ENCODE measurements at places on chromosomes 5 and 9.

DNA sequence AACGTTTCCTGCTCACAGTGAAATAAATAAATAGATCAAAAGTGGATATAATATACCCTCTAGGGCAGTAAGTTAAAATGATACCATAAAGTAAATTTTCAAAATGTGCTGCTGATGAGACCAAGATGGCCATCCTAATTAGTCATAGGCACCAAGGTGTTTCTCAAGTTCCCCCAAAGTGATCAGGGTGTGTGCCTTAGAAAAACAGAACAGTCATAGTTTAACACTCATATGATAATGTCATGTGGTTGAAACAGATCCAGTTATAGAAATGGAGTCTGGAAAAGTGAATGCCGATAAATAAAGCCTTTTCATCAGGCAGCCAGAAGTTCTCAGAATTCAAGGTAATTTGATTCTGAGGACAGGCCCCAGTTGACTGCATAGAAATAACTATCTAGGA, 161.5 kb upstream of the CDKN2B start:
- DNase-seq, result peak; percentile 12

- no peak for DNase-seq
Measured at GRCh38 chr9:13027879-13028278, 251.6 kb downstream of the MPDZ start.

GRCh38 chr5:132265336-132266030, 8.0 kb downstream of the PDLIM4 start:
- DNase-seq, result no peak

- no peak for DNase-seq
Measured at GRCh38 chr5:76831110-76831452, 12.3 kb downstream of the F2RL1 start.

- DNase-seq, result no peak
Measured at GRCh38 chr5:154163327-154164248, 26.9 kb upstream of the GALNT10 start.

- no peak for DNase-seq
Measured at GRCh38 chr9:100287186-100287585, 65.6 kb downstream of the TEX10 start.

DNA sequence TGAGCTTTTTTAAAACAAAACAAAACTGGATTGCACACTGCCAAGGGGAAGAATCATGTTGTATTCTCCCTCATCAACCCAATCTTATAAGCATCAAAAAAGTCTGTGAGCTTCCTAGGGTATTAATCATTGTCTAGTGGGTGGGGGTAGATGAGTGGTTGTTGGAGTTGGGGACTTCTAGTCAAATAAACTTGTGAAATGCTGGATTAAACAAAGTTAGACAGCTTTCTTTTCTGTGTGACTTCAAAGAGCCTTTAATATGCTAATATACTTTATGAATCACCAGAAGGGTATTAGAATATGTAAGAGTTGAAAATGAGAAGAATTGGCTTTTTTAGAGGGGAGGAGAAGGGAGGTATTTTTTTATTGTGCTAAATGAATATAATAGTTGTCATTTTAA, 87.7 kb downstream of the GALNT10 start:
- DNase-seq, result no peak

GRCh38 chr9:136544964-136545691, 720 bp downstream of the NOTCH1 start:
- peak; percentile 66 for DNase-seq

GRCh38 chr5:114118511-114118910, 243.4 kb upstream of the KCNN2 start:
- no peak for DNase-seq

GRCh38 chr9:136644593-136645351, 17.9 kb upstream of the EGFL7 start:
- DNase-seq, result peak; percentile 83

DNA sequence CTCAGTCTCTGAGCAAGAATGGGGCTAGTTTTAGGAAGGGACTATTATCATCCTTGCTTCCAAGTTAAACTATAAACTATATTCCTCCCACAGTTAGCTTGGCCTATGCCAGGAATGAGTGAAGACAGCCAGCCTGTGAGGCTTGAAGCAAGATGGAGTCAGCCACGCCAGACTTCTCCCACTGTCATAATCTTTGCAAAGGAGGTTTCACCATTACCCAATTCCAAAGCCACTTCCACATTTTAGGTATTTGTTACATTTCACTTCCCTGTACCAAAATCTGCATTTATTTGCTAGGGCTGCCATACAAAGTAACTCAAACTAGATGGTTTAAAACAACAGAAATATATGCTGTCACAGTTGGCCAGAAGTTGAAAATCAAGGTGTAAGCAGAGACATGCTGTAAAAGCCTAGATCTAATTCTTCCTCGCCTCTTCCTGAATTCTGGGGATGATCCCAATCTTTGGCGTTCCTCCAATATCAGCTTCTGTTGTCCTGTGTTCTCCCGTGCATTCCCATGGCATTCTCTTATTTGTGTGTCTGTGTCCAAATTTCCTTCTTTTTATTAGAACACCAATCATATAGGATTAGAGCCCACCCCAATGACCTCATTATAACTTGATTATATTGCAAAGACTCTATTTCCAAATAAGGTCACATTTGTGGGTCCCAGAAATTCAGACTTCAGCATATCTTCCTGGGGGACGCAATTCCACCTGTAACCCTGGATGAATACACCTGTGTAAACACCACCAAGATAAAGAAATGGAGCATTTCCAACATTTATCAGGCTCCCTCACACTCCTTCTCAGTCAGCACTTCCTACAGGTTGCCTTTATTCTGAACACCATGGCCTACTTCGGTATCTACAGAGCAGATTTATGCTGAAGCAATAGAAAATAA, 126.8 kb downstream of the GCNT1 start:
- no peak for DNase-seq

GRCh38 chr9:4904322-4905134, 80.5 kb upstream of the JAK2 start:
- no peak for DNase-seq

DNA sequence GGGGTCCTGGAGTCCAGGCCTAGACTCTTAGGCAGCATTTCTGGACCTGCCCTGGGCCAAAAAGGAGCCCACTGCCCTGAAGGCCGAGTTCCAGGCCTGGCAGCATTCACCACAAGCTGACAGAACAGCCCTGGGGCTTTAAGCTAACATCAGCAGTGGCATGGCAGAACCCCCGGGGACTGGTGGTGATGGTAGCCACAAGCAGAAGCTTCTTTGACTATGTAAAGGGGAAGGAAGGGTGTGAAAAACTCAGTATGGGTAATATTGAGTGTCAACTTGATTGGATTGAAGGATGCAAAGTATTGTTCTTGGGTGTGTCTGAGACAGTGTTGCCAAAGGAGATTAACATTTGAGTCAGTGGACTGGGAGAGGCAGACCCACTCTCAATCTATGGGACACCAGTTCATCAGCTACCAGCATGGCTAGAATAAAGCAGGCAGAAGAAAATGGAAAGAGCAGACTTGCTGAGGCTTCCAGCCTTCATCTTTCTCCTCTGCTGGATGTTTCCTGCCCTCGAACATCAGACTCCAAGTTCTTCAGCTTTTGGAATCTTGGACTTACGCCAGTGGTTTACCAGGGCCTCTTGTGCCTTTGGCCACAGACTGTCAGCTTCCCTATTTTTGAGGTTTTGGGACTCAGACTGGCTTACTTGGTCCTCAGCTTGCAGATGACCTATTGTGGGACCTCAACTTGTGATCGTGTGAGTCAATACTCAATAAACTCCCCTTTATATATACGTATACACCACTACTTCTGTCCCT, 661.0 kb upstream of the C9orf72 start:
- no peak for DNase-seq

GRCh38 chr9:75233011-75233410, 144.7 kb downstream of the OSTF1 start:
- DNase-seq, result no peak

DNA sequence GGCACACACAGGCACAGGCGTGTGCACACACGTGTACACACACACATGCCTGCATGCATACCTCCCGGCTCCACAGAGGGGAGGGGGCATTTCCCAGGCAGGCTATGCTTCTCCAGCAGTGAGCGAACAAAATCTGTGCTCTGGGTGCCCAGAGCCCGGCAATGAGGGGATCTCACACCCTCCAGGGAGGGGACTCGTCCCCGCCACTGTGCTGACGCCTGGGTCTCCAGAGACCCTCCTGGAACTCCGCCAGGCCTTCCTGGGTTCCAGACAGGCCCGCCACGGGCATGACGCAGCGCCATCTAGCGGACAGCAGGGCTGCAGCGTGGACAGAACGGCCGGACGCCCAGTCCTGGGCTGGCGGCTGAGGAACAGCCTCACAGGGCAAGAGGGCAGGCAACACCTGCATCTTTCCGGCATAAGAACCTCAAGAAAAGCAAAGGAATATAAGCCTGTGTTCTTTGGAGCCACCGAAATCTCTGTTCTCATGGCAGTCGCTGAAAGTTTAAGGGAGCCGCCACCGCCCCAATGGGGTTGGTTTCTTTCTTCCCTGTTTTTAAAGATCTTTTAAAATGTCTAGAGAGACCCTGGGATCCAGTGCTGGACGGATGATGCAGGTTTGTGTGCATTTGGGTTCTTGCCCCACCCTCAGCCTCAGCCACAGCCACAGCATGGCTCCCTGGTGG, 135.6 kb upstream of the PPP1R26 start:
- peak; percentile 61 for DNase-seq

- peak; percentile 79 for DNase-seq
Measured at GRCh38 chr5:88690409-88691229, 192.4 kb downstream of the MEF2C start.

GRCh38 chr5:143284002-143284401, 119.5 kb downstream of the NR3C1 start:
- DNase-seq, result no peak

DNA sequence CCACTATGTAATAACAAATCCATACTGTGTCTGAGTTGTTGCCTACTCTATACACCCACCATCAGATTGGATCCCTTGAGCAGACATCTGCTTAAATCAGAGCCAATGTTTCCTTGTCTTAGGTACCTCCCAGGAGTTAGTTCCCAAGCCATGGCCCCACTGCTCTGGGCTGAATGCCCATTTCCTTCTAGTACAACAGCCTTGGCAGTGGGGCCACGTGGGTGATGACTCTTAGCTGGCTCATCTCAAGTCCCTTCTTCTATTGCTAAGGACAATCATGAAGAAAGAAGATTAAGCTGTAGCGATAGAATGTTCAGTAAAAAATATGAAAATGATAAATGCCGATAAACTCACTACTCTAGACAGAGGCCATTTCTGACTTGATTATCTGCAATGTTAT, 16.6 kb downstream of the PTGR1 start:
- DNase-seq, result no peak

DNA sequence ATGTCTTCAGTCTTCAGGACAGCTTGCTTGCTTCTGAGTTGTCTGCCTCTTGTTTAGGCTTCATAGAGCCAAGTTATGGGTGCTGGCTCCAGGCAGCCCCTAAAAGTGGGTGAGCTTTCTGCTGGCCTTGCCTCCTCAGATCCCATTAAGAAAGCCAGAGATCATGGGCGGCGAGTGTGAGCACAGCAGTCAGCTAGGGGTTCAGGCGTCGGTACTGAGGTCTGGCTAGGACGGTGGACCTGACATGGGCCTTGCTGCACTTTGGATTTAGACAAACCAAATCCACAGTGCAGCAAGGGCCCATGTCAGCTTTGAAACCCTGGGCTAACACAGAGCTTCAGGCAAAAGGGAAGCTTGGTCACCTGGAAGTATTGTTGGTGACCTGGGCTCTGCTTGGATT, 17.6 kb downstream of the PSAT1 start:
- no peak for DNase-seq

GRCh38 chr5:72796001-72796400, 20.5 kb upstream of the TNPO1 start:
- DNase-seq, result no peak

DNA sequence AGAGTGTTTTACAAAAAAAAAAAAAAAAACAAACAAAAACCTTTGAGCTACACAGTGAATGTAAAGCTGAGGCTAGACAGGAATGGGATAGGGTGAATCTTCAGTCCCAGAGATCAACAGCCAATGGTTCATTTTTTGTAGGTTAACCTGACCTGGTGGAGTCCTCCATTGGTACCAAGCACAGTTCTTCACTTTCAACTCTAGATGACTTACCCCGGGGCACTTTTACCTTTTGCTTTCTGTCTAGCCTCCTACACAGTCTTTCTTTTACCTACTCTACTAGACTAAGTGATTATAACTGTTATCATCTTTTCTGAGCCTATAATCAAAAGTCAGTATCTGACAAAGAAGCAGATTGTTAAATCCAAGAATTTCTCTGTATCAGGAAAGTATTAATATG, 50.9 kb downstream of the ANXA2R start:
- no peak for DNase-seq

- no peak for DNase-seq
Measured at GRCh38 chr9:79057576-79057975, 514.2 kb upstream of the TLE4 start.

GRCh38 chr5:68067976-68068603, 147.5 kb upstream of the PIK3R1 start:
- no peak for DNase-seq

DNA sequence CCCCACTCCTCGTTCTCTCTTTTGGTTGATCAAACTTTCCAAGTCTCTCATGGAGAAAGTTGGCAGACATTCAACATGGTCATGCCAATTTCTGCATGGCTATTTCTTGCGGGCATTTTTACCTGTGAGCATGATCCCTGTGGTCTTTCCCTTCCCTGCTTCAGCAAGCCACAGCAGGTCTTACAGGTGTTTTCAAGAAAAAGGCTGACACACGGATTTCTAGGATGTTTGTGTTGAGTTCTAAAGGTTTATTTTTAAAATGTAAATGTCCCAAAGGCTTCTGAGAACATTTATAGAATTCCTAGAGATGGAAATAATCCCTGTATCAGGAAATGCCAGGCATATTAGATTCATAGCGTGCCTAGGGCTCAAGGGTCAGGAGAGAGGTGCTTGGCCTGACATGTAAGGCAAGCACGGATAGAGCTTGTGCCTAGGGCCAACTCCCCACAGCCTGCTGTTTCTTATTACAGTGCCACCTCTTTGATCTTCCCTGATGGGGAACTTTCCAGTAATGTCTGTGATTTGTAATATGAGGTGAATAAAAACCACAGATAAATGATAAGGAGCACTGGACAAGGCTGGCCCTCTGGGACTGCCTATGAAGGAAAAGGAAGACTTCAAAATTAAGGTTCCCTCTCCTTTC, 79.8 kb downstream of the MUSK start:
- DNase-seq, result no peak

GRCh38 chr9:5708414-5708813, 79.5 kb downstream of the RIC1 start:
- peak; percentile 13 for DNase-seq

DNA sequence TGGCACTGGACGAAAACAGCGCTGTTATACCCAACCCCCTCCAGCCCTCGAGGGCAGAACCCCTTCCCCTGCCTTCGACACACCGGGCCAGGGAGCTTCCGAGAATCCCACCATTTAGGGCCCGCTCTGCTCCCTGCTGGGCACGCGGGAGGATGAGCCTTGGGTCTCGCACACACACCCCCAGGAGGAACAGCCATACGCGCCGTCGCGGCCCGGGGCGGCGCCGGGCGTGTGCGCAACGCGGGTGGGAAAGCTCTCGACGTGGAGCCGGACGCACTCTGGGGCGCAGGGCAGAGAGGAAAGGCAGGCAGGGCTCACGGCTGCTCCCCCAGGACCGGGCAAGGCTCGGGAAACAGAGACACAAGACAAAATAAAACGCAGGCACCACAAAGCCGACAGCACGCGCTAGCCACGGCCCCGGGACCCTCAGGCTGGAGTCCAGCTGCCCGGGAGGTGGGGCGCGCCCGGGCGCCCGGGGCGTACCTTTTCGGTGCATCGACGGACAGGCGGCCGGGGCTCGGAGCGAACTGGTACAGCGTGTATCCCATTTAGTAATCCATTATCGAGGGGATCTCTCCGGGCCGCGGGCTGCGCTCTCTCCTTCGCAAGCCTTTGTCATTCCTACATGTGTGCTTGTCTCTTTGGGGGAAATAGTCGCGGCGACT, 789 bp downstream of the SEMA6A start:
- DNase-seq, result no peak
